ENCODE measurements at places on chromosomes 13 and 19.
A peak's percentile ranks its signal among the peaks of the same experiment; 100 is the strongest.

- peak; percentile 42 for DNase-seq
Observed at GRCh38 chr19:49879243-49879963, 1.9 kb downstream of the TBC1D17 start.

- DNase-seq, result peak; percentile 45
Observed at GRCh38 chr19:1590641-1591397, 1.8 kb downstream of the MBD3 start.

DNA sequence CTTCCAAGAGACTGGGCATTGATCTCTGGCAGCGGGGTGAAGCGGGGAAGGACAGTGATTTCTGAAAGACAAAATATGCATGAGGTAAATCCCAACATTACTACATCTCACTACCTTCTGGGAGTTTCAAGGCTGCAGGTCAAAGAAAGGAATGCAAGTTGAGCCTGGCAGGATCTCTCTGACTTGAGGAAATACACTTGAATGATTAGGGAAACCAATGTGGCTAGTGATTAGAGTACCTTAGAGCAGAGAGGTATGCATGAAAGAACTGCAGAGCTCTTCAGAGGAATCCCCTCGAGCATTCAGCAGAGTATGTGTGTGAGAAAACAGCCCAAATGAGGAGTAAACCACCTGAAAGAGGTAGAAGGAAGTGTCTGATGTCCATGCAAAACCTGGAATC is 2874.1 kb upstream of the PCDH20 start:
- no peak for DNase-seq

DNA sequence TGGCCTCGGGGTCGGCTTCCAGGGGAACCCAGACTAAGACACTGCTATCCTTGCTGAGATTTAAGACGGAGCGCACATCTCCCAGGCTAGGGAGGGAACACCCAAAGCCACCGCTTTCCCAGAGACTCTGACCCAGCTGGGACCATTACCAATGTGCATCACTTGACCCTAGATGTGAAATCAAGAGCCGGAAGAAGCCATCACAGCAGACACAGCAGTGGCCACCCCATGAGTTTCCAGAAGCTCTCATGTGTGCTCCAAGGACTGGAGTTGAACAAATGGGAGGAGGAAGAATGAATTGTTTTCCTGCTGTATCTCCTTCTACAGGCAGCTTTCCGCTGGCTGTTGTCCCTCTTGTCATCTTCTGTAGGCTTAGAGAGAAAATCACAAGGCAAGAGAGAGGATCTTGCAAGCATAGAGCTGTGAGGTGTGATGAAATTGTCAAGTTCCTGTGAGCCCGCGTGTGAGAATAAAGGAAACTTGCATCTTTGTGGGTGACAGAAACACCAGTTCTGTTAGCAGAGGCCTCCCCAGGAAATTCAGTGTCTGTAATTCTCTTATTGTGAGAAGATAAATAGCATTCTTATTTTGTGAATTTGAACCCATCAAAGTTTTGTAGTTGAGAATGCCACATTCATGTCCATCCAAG is 711.8 kb downstream of the UQCRFS1 start:
- no peak for DNase-seq

DNA sequence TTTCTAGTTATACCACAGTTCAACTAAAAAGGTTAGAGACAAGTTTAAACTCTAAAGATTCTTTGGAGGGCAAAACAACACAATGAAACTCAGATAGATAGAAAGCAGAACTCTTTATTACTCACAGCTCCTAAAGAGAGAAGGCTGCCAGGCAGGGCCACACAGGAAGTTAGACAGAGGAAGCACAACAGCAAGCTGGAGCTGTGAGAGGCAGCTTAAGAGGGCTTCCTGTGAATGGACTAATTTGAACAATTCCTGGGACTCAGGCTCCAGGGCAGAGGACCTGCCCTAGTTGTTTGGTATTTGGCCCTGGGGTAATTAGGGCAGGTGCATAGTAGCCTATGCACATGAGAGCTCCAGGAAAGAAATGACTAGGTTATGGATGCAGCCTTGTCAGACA is 803.6 kb downstream of the DIAPH3 start:
- no peak for DNase-seq

- DNase-seq, result no peak
Observed at GRCh38 chr13:34675626-34676025, 266.4 kb upstream of the NBEA start.

DNA sequence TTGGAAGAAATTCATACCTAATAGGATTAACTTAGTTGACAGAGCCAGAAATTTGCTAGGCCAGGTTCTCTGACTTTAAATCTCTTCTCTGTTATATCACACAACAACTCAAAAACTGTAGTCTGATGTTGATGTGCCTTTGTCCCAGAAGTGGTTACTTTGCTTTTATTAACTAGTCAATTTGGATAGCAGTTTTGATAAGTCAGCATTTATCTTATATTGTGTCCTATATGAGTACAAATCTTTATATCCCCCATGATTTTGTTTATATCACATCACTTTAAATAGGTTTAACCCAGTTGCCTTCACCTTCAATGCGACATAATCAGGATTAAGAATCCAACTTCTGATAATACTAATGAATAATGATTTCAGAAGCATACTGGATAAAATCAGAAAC is 459.3 kb downstream of the GPC6 start:
- no peak for DNase-seq

GRCh38 chr13:99261059-99261458 is 2.9 kb upstream of the GPR18 start:
- no peak for DNase-seq

GRCh38 chr13:27270594-27271520 is at the start of gene RASL11A:
RASL11A (plus strand) TSS chr13:27270830; CDS start chr13:27270945, 115 bp downstream.
- peak; percentile 96 for DNase-seq

- no peak for DNase-seq
Observed at GRCh38 chr13:101210774-101211173, 205.5 kb downstream of the NALCN start.

- DNase-seq, result no peak
Observed at GRCh38 chr19:19559931-19560330, 21.9 kb downstream of the CILP2 start.

DNA sequence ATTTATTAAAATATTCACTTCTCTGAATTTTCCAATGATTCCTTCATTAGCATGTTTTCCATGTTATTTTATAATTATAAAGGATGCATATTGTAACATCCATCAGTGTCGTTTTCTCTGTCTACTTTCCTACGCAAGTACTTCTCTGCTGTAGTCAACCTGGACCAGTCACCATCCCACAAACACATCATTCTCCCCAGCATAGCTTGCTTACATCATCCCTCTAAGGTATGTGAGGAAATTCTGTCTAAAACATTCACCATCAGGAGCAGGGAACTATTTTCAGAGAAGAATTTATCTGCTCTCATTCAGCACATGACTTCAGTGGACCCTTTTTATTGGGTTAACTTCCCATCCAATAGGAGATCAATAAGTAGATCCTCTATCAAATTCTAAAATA is 806.1 kb upstream of the ARGLU1 start:
- DNase-seq, result no peak

- DNase-seq, result peak; percentile 40
Observed at GRCh38 chr19:50820086-50820485, 3.5 kb downstream of the KLK1 start.

GRCh38 chr13:36526897-36527296 is 94.6 kb downstream of the CCNA1 start:
- DNase-seq, result peak; percentile 73

DNA sequence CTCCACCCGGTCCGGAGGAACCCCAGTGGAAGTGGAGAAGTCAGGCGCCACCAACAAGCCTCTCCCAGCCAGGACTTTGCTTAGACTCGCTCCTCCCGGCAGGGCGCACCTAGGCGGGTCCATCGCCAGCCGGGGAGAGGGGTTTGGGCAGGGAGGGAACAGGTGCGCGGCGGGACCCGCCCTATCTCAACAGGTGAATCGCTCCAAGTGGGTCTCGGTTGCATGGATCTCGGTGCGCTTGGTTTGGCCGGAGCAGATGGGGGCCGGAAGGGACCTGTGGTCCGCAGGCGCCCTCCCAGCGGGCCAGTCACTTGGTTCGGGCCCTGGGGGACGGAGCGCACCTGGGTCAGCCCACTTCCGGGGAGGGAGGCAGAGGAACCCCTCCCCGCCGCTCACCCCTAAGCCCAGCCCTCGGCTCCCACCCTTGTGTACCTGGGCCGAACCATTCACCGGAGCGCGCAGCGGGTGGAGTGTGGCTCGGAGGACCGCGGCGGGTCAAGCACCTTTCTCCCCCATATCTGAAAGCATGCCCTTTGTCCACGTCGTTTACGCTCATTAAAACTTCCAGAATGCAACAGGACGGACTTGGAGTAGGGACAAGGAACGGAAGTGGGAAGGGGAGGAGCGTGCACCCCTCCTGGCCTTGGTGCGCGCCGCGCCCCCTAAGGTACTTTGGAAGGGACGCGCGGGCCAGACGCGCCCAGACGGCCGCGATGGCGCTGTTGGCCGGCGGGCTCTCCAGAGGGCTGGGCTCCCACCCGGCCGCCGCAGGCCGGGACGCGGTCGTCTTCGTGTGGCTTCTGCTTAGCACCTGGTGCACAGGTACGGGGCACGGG is at the start of gene LSR:
Gene LSR, plus strand, starts transcription at position 693 of the 836 bp plus-strand sequence. Its CDS starts 21 bp downstream, at position 714.
- DNase-seq, result peak; percentile 100

DNA sequence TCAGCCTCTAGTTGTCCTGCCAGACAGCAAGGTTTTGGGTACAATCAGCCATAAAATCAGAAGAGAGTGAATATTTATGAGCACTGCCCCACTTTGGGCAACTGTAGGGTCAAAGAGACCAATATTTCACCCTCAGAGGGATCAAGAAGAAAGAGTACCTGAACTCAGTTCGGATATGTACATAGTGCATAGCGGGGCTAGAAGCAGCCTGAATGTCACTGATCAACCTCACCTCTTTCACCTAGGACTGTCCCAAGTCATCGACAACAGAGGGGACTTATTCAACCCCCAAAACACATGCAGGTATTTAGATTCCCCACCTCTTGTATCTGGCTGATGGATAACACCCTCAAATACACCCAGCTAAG is 446.9 kb downstream of the COG6 start:
- no peak for DNase-seq

GRCh38 chr19:19338082-19338481 is 17.5 kb downstream of the MAU2 start:
- DNase-seq, result no peak

DNA sequence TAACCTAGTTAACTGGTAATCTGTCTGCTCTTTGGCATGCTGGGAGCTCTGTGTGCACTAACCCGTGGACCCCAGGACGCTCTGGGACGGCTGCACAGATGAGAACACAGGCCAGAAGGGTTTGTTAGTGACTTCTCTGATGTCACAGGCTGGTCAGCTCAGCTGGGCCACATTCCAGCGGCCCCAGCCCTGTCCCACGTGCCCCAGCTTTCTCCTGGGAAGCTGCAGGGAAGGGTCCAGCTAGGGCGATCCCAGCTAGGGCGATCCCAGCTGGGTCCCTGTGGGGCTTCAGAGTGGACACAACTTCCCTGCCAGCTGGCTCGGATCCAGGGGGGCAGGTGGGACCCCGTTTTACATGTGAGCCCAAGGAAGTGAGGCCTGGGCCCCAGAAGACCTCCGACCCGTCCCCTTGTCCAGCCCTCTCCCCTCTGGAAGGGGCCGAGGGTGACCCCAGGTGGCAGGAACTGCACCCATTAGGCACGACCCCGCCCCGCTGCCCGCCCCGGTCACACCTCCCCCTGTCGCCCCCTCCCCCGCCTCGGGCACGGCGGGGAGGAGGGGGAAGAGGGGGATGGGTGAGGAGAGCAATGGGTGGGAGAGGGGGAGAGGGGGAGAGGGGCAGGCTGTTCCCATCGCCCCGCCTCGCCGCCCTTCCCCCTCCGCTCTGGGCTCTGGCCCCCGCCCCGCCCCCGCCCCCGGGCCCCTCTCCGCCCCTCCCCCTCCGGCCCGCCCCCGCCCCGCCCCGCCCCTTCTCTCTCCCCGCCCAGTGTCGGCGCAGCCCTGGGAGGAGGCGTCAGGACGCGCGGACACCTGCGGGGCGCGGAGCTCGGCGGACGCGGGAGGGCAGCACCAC is 75.2 kb upstream of the MCF2L start:
- peak; percentile 74 for DNase-seq

- DNase-seq, result no peak
Observed at GRCh38 chr13:74485757-74486156, 351.6 kb upstream of the KLF12 start.

- no peak for DNase-seq
Observed at GRCh38 chr19:3073931-3074595, 11.8 kb upstream of the TLE5 start.

- no peak for DNase-seq
Observed at GRCh38 chr19:29643361-29643935, 21.8 kb upstream of the PLEKHF1 start.

GRCh38 chr13:109113427-109113826 is 484.0 kb downstream of the MYO16 start:
- no peak for DNase-seq

- DNase-seq, result no peak
Observed at GRCh38 chr19:18441804-18442788, 4.2 kb upstream of the ISYNA1 start.

- DNase-seq, result peak; percentile 1
Observed at GRCh38 chr13:103762523-103762922, 696.3 kb upstream of the SLC10A2 start.

- DNase-seq, result no peak
Observed at GRCh38 chr19:41302624-41303351, 7.2 kb upstream of the CCDC97 start.

DNA sequence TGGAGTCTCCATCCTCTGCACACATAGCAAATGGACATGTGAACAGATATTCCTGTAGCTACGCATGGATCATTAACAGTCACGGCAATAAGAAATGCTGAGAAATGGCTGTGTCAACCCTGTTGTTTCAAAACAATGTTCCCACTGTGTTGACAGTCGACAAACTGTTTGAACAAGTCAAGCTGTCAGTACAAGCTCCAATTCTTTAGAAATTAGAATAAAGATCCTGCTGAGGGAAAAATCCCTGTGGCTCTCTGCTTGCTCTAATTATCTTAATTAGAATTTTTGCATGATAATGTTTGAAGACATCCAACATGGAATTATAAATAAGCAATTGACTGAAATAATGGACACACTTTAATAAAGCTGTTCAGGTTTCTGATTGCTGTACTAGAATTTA is 37.9 kb upstream of the CPB2 start:
- DNase-seq, result peak; percentile 72

DNA sequence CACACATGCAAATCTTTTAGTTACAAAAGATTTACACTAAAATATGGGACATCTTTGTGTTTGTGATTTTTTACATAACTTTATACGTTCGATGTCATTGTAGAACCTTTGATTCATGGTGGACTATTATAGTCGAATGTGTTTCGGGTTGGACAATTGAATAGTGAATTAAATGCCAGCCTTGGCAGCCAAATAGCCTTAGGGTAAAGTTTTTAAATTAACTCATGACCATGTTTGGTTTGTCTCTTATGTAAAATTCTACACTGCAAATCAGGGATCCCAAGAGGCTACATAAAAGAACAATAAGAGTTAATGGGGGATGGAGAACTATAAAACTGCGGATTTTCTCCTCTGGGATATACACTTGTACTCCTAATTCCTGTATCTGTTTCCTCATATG is 1735.6 kb upstream of the SPRY2 start:
- DNase-seq, result no peak
